ENCODE measurements at places on chromosomes 1 and 21. TPM values are rescaled to one million over a fixed set of nuclear protein-coding genes. Genes with fewer than 3 reads are reported as not detected.

DNA sequence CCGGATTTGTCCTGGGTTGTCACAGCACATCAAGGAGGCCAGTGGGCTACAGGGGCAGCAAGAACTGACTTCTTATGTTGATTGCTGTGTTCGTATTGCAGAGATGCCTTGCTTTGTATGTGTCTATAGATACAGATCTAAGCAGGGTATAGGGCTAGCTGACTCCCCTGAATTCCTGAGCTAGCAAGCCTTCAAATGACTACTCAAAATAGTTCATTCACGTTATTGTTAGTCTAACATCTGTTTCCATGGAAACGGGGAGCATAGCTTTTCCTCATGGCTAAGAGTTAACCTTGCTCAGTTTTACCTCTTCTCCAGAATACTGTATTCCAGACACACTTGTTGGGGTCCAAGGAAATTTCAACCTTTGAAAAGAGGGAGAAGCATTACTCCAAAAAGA is 24.1 kb downstream of the TRIM45 start:
- H3K4me3 ChIP-seq = no peak overlapping the region
- no peaks in the 10 kb centered on the region for H3K4me1 ChIP-seq
- peaks cover 35% of the 10 kb centered on the region for H3K36me3 ChIP-seq
- no peak for DNase-seq

DNA sequence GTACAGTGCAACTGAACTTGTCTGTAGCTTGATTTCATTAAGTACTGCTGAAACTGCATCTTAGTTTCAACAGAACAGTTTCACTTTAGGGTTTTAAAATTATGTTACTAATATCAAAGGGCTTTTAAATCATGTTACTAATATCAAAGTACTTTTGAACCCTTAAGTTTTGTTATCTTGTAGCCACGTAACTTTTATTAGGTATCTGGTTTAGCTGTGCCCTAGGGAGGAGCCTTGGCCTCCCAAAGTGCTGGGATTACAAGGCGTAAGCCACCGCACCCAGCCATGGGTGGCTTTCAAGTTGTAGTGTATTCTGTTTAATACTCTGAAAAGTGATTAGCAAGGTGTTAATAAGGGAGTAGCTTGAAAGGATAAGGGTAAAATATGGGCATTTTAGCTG is 2.0 kb downstream of the KDM4A start:
- no peak overlapping the region for H3K4me3 ChIP-seq
- no peak for DNase-seq
- no peaks in the 10 kb centered on the region for H3K27me3 ChIP-seq
- H3K4me1 ChIP-seq = peaks cover 17% of the 10 kb centered on the region

GRCh38 chr1:182217967-182218366 is 156.5 kb upstream of the ZNF648 start:
- no peaks in the 10 kb centered on the region for H3K4me1 ChIP-seq
- DNase-seq = no peak
- H3K27ac ChIP-seq = no peak overlapping the region
- H3K4me3 ChIP-seq = no peak overlapping the region
- H3K36me3 ChIP-seq = no peaks in the 10 kb centered on the region

DNA sequence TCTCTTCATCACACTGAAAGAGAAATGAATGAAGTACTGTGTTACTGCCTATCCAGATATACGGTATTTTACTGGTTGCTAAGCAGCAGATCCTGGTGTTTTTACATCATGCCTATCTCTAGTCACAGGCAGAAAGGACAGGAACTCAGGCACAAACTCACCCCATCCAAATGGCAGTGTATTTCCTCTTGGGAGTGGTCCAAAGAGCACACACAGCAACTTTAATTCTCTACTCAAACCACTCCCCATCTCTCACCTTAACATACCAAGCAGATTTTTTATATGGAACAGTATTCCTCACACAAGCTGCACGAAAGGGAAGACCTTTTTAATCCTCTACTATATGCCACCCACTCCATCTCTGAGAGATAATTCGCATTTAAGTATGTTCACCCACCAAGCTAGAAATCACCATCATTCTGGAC is 27.3 kb downstream of the EIF4G3 start:
- no peak overlapping the region for H3K27ac ChIP-seq
- H3K36me3 ChIP-seq = no peaks in the 10 kb centered on the region
- no peaks in the 10 kb centered on the region for H3K4me1 ChIP-seq
- no peaks in the 10 kb centered on the region for H3K27me3 ChIP-seq
- H3K4me3 ChIP-seq = no peak overlapping the region
- DNase-seq = no peak

DNA sequence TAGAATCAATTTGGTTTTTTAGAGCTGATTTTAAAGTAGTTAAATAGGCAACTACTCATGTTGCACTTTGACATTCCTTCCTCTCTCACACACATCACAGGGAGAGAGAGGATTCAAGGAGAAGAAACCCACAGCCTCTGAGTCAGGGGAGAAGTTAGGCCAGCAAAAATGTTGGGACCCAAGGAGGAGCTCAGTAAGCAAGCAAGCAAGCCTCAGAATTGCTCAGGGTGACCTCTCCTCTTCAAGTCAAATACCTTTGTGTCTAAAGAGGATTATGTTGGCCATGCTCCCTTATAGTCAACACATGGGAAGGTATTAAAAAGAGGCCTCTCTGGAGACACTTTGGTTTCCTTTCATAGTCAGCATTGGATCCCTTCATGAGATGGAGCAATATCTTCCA is 80.5 kb upstream of the WARS2 start:
- H3K27me3 ChIP-seq = no peaks in the 10 kb centered on the region
- no peaks in the 10 kb centered on the region for H3K36me3 ChIP-seq
- no peaks in the 10 kb centered on the region for H3K4me1 ChIP-seq
- no peak for DNase-seq

DNA sequence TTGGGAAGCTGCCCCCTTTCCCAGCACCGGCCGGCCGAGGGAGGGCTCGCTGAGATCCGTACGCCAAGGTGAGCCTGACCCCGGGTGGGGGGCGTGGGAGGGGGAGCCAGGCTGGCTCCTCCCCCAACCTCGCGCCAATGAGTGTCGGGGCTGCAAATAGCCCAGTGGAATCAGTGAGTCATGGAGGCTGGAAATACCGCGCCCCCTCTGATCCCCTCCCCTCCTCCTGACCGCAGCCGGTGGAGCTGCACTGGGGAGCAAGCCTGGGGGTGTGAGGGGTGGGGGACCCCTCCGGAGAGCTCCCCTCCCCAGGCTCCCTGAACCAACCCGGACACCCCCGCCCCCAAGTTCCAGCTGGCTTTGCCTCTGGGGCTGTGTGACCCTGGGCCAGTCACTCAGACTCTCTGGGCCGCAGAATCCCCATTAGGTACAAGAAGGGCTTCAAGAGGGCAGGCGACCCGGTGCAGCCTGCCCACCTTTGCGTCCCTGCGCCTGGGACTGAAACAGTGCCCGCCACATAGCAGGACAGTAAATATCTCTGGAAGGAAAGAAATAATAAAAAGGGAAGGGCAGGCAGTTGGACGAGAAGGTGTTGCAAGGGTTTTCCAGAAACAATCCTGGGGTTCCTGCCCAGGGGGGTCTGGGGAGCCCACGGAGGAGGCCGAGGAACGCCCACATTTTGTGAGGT is 4.5 kb downstream of the HSPB7 start:
- H3K4me1 ChIP-seq = peaks cover 9% of the 10 kb centered on the region
- no peaks in the 10 kb centered on the region for H3K36me3 ChIP-seq
- no peak for DNase-seq
- peaks cover 5% of the 10 kb centered on the region for H3K27me3 ChIP-seq

DNA sequence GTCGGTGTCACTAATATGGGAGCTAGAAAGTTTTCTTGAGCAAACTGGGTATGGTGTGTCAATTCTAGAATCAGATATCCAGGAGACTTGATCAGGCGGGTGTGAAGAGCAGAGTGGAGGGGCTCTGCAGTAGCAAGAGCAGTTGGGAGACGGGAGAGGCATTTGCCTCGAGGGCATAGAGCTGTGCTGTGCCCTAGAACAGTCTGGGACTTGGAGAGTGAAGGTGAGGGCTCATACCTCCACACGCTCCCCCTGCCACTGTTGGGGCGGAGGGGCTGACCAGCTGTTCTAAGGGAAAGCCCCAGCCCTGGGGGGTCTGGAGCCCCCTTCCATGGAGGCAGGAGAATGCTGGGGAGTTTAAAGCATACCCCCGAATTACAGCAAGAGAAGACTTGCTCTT is 33.8 kb downstream of the SIM2 start:
- H3K27ac ChIP-seq = no peak overlapping the region
- H3K27me3 ChIP-seq = no peaks in the 10 kb centered on the region
- no peaks in the 10 kb centered on the region for H3K4me1 ChIP-seq
- no peak for DNase-seq
- no peak overlapping the region for H3K4me3 ChIP-seq
- H3K36me3 ChIP-seq = no peaks in the 10 kb centered on the region

DNA sequence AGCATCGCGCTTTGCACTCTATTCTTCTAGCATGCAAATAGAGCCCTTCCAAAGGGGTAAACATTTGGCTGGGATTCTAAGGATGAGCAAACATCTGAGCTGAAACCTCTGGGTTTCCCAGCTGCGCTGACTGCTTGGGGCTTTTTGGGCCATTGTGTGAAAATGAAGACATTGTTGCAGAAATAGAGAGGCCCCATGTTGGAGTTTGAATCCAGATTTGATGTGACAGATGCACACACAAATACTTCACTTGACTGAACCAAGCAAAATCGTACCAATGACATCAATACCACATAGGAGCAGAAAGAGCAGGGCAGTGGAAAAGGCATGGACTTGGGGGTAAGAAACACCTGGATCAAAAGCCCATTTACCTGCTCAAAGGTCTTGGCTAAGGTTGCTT is 144.6 kb upstream of the HMGB4 start:
- no peak overlapping the region for H3K4me3 ChIP-seq
- no peaks in the 10 kb centered on the region for H3K4me1 ChIP-seq
- no peak for DNase-seq
- no peaks in the 10 kb centered on the region for H3K36me3 ChIP-seq
- no peaks in the 10 kb centered on the region for H3K27me3 ChIP-seq

- H3K36me3 ChIP-seq = no peaks in the 10 kb centered on the region
- H3K27me3 ChIP-seq = no peaks in the 10 kb centered on the region
- no peak overlapping the region for H3K27ac ChIP-seq
- DNase-seq = no peak
- peaks cover 4% of the 10 kb centered on the region for H3K4me1 ChIP-seq
- H3K4me3 ChIP-seq = no peak overlapping the region
These were observed 9.4 kb upstream of the BACH1 start for GRCh38 chr21:29289317-29289716.

DNA sequence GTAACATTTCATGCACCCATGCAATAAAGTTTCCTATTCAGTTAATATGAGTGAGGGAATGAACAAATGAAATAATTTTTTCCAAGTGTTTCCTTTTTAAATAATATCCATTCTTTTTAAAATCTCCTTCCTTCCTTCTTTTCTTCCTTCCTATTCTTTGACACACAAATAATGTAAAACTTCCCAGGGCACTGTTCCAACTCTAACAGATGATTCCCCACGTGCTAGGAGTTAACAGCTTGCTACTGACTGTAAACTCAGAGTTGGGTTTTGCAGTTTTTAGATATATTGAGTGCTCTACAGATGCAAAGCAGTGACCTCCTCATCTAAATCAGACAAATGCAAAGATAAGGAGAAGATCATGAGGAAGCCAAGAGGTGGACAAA is 54.0 kb upstream of the POU2F1 start:
- DNase-seq = no peak
- H3K36me3 ChIP-seq = no peaks in the 10 kb centered on the region
- H3K4me1 ChIP-seq = peaks cover 4% of the 10 kb centered on the region

DNA sequence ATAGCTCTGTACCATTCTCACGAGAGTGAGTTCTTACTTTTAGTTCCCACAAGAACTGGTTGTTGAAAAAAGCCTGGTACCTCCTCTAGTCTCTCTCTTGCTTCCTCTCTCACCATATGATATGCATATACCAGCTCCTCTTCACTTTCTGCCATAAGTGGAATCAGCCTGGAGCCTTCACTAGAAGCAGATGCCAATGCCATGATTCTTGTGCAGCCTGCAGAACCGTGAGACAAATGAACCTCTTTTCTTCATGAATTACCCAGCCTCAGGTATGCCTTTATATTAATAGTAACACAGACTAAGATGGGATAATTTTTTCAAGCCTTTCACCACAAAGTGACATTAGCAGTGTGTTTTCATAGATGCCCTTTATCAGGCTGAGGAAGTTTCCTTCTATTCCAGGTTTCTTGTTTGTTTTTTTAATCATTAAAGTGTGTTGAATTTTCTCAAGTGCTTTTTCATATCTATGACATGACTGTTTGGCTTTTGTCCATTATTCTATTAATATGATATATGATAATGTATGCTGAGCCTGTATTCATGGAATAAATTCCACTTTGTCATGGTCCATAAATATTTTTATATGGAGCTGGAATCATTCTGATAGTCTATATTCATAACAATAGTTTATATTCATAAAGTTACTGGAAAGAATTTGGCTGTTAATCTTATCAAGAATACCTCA is 40.7 kb upstream of the C1orf185 start:
- no peak overlapping the region for H3K4me3 ChIP-seq
- H3K27ac ChIP-seq = no peak overlapping the region
- no peaks in the 10 kb centered on the region for H3K27me3 ChIP-seq
- DNase-seq = no peak
- H3K4me1 ChIP-seq = no peaks in the 10 kb centered on the region
- no peaks in the 10 kb centered on the region for H3K36me3 ChIP-seq

- DNase-seq = no peak
- H3K27ac ChIP-seq = peak overlapping the region; percentile 38
- peaks cover 24% of the 10 kb centered on the region for H3K36me3 ChIP-seq
- peaks cover 67% of the 10 kb centered on the region for H3K4me1 ChIP-seq
These were observed 378 bp upstream of the NUP210L start for GRCh38 chr1:154155251-154155650.

- peaks cover 26% of the 10 kb centered on the region for H3K36me3 ChIP-seq
- H3K4me1 ChIP-seq = peaks cover 33% of the 10 kb centered on the region
- no peak overlapping the region for H3K4me3 ChIP-seq
- no peak overlapping the region for H3K27ac ChIP-seq
- no peak for DNase-seq
These were observed 3.9 kb downstream of the MFN2 start for GRCh38 chr1:11984121-11984520.

DNA sequence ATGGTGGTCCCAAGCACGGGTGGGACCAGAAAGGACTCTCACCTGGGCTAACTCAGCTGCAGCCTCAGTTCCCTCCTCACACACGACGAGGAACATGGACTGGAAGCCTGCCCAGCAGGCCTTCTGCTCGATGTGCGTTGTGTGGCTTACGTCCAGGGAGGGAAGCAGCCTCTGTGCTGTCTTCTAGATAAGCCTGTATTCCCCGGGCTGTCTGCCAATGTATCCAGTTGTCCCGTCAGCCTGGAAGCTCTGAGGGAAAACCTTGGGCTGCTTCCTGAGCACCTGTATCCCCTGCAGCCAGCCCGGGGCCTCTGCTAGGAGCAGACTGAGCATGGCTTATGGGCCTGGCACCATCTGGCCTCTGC is 10.5 kb downstream of the PCSK9 start:
- H3K4me1 ChIP-seq = no peaks in the 10 kb centered on the region
- no peak for DNase-seq
- no peaks in the 10 kb centered on the region for H3K36me3 ChIP-seq
- no peak overlapping the region for H3K27ac ChIP-seq
- no peak overlapping the region for H3K4me3 ChIP-seq
- no peaks in the 10 kb centered on the region for H3K27me3 ChIP-seq

- H3K36me3 ChIP-seq = no peaks in the 10 kb centered on the region
- no peak for DNase-seq
- peaks cover 100% of the 10 kb centered on the region for H3K4me1 ChIP-seq
- H3K4me3 ChIP-seq = peak overlapping the region; percentile 30
- peak overlapping the region; percentile 13 for H3K27ac ChIP-seq
These were observed 62.2 kb upstream of the RUNX3 start for GRCh38 chr1:24992124-24992760.

TAS1R2 gene
- not detected for total RNA-seq

SYNC gene
- not detected for total RNA-seq

KCNJ10 gene
- total RNA-seq = 0.13 TPM

COL9A2 gene
- 5.5 TPM for total RNA-seq

SPAG17 gene
- total RNA-seq = not detected

Data from CD8-positive, alpha-beta memory T cell (primary cell).